HT1080 (cell line): ENCODE measurements at places on chromosomes 7 and 10. TPM values are rescaled to one million over a fixed set of nuclear protein-coding genes. Genes with fewer than 3 reads are reported as not detected.

CYP3A5 gene
- 0.18 and 0.57 TPM in 2 replicates for total RNA-seq

CLRN3 gene
- not detected in 2 replicates for total RNA-seq

GPNMB gene
- total RNA-seq = 2.8 and 3.9 TPM in 2 replicates

HTR7 gene
- total RNA-seq = 16.8 and 19.4 TPM in 2 replicates

BTAF1 gene
- total RNA-seq = 17.8 and 18.0 TPM in 2 replicates

GRCh38 chr10:11165591-11166543, 148.2 kb downstream of the CELF2 start:
- peak; percentile 60 for DNase-seq

DNA sequence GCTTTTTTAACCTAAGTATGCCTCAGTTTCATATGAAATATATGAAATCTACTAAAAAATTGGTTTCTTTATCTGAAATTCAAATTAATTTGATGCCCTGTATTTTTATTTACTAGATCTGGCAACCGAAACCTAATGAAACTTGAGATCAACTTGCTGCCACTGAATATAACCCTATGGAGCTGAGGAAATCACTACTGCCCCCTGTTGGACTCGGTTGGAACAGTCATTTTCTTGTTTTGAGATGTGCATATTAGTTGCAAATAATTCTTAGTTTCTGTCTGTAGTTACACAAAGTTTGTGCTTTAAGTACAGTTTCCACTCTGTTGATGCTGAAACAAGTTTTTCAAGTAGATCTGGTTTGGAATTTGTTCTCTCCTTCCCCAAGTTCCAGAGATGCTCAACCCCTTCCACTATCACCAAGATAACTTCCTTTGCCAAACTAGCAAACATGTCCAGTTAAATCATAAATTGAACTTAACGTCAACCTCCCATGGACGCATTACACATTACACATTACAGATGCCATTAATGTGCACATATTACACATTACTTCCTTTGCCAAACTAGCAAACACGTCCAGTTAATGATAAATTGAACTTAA, 22.2 kb upstream of the EXOC4 start:
- DNase-seq = peak; percentile 42
